Right kidney (tissue), 9 donors: ENCODE measurements at places on chromosomes 7 and 10.

- no peak for DNase-seq
Measured at GRCh38 chr7:15685358-15686294, 857 bp downstream of the MEOX2 start.

GRCh38 chr10:26805567-26806245 lies 55.1 kb downstream of the ABI1 start:
- DNase-seq, result no peak

- peak; percentile 28 for DNase-seq
Measured at GRCh38 chr10:68327889-68328786, 3.7 kb upstream of the HNRNPH3 start.

GRCh38 chr7:109020251-109020650 lies 450.6 kb downstream of the DNAJB9 start:
- DNase-seq, result no peak

GRCh38 chr10:78916227-78916626 lies 152.5 kb upstream of the ZMIZ1 start:
- no peak for DNase-seq

GRCh38 chr10:8054494-8055407 lies at the start of gene GATA3:
Gene GATA3 (plus strand): TSS chr10:8054688. CDS start chr10:8055656, 968 bp downstream.
- DNase-seq, result peak; percentile 73

GRCh38 chr10:26067680-26068079 lies 133.7 kb downstream of the MYO3A start:
- no peak for DNase-seq

DNA sequence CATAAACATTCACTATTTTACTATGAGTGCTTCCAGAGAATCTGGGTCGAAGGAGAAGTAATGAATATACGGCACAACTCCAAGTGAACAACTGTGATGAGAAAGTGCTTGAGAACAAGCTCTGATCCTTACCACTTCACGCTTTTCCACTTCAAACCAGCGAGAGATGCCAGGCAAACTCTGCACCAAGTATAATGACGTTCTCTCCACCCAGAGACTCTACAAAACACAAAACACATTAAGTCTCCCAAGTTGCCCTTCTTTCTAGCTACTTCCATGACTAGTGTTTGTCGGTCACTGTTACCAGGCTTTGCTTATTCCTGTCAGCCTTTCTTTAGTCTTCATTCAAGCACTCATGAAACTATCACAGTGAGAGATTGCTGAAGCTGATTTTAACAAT lies 193.1 kb upstream of the IMMP2L start:
- no peak for DNase-seq

- DNase-seq, result no peak
Measured at GRCh38 chr7:11228515-11228914, 254.8 kb downstream of the PHF14 start.

DNA sequence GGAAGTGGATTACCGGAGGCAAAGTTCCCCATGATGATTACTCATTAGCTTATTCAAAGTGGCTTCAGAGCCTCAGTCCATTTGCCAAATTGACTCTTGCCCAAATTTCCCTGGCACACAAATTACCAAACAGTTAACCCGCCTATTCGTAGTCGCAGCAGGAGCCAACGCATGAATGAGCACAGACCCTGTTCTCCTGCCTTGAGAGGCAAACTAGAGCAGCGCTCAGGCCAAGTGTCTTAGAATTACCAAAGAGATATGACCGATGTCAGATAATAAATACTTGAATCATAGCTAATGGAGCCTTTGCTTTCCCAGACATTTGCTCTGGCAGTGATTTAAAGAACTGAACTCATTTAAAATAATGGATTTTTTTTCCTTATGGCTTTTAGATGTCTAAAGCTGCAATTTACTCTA lies 64.9 kb downstream of the CTTNBP2 start:
- no peak for DNase-seq

DNA sequence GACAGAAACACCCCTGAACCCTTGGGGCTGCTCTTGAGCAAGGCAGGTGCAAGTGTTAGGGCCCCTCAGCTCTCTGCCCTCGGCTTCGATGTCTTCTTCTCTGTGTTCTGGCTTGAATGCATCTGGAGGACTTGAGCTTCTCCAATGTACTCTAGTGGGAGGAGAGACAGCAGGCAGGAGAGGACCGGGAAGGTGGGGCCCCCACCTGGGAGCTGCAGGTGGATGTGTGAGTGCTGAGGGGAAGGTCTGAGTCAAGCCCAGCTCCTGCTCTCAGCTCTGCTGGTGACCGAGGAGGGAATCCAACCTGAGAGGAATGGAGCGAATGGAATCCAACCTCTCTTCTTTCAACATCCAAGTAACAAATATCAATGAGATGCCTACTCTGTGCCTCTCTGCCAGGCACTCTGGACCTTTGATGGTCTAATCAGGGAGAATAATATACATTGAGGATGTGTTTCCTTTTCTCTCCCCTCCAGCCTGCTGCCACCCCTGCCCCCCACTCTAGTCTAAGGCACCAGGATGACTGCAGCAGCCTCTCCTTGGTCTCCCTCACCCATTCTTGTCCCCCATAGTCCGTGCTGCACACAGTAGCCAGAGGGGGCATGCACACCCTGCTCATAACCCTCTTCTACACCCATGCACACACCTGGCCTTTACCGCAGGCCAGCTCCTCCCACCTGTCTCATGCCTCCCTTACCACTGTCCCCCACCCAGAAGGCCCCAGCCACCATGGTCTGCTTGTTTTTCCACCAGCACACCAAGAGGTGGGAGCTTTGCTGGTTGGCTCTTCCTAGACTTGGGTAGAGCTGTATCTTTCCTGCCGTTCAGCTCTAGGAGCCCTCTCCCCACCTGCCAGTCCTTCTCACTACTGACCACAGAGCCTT lies 13.6 kb downstream of the TBATA start:
- no peak for DNase-seq

DNA sequence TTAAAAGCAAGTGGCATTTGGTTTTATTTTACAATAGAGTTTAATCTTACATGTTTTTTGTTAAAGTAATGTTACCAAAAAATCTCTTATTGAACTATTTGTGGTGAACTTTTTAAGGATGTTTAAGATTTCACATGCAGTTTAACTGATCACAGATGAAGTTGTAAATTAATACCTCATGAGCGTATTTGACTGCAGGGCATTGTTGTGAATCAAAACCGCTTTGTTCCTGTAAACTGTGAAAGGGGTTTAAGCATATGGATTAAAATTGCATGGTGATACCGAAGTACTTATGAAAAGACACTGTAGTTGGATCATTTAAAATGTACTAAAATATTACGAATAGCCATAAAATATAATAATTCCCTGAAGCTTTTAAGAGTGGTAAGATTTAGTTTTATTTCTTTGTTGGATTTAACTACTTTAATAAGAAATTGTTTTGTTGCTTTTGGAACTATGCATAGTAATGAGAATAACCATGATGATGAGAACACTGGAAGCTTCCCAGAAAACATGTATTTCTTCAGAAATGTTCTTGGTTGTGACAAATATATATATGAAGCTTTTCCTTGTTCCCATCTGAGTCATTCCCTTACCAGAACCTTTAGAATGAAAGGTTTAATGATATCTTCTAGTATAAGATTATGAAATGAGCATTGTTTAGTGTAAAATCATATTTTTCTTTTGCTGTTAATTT lies 131.3 kb downstream of the ADK start:
- no peak for DNase-seq

DNA sequence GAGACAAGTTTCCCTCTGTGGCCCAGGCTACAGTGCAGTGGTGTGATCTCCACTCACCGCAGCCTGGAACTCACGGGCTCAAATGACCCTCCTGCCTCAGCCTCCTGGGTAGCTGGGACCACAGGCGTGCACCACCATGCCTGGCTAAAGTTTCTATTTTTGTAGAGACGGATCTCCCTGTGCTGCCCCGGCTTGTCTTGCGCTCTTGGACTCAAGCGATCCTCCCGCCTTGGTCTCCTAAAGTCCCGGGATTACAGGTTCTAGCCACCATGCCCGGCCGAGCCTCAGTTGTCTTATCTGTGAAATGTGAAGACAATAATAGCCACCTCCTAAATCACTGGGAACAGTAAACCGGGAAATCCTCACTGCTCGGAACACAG lies 88.1 kb downstream of the FOXL3 start:
- no peak for DNase-seq

DNA sequence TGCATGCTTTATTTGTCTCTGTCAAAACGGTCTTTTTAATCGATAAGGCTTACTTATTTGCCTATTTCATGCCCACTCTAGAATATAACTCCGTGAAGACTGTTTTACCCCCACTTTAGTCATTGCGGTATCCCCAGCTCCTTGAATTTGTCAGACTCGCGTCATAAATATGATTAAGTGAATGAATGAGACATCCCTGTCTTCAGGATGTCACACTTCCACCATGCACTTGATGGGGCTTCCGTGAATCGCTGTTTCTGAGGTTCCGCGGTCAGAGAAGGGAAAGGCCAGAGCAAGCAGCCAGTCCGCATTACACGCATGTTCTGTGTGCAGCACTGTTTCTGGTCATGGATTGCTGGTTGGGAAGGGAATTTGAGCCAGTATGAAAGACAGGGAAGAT lies 138.8 kb downstream of the CELF2 start:
- DNase-seq, result no peak

GRCh38 chr7:122310119-122311021 lies 5.8 kb upstream of the FEZF1 start:
- peak; percentile 83 for DNase-seq

DNA sequence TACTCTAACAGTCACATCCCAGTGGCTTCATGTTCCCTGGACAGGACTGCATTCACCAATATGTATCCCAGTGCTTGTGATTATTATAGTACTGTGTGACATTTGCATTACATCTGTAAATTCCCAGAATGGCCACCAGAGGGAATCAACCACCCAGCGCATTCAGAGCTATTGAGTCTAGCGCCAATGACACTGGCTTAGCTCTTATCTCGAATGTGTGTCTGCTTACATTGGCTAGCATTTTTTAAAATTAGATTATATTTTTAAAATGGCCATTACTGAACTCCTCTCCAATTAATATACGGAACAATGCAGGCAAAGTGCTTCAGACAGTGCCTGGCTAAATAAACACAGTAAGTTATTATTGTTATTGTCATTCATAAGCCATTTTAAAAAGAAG lies 36.3 kb downstream of the TRIL start:
- DNase-seq, result no peak

DNA sequence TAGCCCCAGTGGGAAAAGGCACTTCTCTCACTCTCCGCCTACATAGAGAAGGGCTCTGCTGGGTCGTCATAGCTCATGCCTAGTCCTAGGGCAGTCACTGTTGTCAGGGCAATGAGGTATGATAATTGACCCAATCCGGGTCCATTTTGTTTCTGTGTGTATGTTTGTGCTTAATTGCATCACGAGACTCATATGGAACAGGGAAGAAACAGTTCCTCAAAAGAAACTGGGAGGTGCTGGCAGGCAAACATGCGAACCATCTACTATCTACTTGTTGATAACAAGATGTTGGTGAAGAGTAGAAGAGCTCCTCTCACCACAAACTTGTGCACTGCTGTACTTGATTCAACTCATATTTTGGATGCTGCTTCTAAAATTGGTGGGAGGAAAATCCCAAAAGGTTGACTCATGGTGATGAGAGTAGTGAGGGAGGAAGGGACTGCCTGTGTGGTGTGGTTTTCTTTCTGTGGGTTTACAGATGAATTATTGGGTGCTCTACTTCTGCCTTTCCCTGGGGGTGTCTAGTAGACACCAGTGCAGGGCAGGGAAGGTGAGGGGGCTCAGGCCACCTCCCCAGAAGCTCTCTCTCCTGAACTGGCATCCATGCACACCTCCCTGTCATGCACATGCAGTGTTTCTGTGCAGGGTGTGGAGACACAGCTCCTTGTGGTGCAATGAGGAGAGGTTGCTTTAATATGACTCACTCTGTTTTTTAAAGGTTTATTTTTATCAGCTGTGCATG lies 29.4 kb downstream of the LSMEM1 start:
- DNase-seq, result no peak

DNA sequence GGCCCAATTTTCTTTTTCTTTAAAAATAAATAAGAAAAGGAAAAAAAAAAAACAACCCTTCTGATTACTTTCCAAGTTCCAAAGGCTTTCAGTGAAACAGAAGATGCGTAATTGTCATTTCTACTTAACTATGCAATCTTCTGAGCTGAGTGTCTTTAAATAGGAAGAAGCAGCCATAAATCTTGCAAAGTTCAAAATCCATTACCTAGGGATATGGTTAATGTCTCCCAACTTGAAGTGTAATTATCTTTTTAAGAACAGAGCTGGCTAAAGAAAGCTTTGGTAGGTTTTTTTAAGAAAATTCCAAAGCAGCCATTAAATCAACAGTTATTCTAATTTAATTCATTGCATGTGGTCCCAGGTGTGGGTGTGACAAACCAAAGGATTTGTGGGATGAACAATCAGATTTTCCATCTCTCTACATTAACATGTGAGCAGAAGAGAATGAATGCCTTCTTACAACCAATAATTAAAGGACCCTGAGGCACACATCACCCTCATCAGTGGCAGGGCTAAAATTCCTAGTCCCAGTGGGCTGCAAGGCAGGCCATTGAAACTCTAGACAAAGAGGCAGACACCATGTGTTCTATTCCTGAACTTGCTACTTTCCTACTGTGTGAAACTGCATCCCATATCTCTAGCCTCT lies 419.2 kb downstream of the REEP3 start:
- DNase-seq, result no peak

DNA sequence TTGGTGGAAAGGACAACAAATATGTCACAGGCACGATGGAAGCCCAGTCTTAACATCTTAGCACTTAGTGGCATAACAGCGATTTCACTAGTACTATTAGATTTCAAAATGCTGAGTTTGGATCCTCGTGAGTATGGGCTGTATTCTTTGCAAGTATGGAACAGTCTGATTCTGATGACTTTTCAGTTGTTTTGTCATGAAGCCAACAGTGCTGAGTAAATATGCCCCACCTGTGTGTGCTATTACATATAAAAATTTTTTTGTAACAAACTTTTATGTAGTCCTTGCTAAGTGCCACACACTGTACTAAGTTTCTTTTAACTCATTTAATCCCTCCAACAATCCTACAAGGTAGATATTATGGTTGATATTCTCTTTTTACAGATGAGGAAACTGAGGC lies 30.8 kb downstream of the MTURN start:
- DNase-seq, result no peak

DNA sequence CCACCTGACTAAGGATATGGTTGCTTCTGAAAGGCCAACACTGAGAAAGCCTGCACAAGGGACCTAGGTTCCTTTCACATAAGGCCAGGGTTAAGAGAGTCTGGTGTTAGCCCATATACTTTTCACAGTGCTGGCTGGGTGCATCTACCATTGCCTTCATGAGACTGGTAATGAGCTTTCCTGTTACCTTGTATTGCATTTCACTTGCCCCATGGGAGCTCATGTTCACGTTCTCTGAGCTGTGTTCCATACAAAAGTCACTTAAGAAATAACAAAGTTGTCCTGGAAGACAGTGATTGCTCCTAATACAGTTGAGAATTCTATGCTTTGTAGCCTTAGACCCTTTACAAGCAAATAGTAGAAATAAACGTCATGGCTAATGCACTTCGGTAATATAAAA lies 337.8 kb upstream of the TEX47 start:
- DNase-seq, result no peak
